ENCODE measurements at places on chromosomes 7 and 10.
A peak's percentile ranks its signal among the peaks of the same experiment; 100 is the strongest.

GRCh38 chr7:43475983-43476382 lies 106.9 kb upstream of the STK17A start:
- DNase-seq: no peak

DNA sequence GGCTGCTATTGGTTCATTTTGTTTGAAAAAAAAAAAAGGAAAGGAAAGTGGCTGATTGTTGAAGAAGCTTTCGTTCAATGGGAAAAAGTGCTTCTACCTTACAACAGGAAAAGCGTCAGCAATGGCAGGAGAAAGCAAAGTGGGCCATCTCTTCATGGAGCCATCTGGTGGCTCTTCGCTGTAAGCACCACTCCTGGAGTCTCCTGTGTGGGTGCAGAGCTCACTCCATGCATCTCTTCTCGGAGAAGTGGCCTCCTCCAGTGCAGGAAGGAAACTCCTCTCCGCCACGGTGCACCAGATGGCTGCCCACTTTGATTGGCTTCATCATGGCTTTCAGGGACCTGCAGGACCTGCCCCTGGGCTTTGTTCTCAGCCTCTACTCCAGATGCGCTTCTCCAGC lies 250.9 kb downstream of the PTEN start:
- DNase-seq: peak; percentile 37

- no peak for DNase-seq
These were observed 1027.5 kb downstream of the GATA3 start for GRCh38 chr10:9081961-9082360.

DNA sequence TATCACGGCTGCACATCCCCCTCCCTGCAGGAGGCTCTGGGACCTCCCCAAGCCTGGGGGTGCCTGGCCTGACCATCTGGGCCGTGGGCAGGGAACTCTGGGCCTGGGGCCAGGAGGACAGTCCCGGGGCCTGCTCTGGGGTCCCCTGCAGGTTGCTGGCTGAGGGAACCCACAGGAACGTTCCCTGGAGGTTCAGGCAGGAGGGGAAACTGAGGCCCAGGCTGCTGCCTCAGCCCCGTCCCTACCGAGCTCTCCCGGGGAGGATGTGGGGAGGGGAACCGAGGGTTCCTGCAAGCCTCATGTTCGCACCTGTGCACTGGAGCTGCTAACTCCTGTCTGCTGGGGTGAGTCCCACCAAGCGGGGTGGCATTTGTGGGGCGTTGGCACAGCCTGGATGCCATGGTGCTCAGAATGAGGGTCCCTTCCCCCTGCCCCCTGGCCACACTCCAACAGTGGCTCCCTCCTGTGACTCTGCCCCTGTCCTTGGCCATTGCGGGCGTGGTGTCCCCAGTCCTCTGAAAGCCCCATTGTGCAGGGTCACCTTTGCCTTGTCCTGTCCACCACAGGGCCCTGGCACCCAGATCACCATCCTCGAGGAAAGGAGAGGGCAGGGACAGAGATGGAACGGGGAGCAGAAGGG lies 9.4 kb downstream of the ELFN1 start:
- DNase-seq: no peak

- peak; percentile 42 for DNase-seq
These were observed 1.2 kb downstream of the MARCHF5 start for GRCh38 chr10:92291921-92292845.

DNA sequence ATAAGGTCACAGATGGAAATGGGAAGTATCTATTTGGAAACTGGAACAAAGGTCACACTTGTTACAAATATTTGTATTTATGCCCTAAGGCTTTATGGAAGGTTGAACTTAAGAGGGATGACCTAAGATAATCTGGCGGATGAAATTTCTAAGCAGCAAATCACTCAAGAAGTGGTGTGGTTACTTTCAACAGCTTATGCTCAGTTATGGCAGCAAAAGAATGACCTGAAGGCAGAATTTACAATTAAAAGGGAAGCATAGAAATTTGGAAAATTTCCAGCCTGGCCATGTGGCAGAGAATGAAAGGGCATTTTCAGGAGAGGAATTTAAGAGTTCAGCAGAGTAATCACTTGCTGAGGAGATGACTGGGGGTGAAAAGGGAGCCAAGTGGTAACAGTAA lies 95.8 kb upstream of the TNS3 start:
- DNase-seq: no peak

DNA sequence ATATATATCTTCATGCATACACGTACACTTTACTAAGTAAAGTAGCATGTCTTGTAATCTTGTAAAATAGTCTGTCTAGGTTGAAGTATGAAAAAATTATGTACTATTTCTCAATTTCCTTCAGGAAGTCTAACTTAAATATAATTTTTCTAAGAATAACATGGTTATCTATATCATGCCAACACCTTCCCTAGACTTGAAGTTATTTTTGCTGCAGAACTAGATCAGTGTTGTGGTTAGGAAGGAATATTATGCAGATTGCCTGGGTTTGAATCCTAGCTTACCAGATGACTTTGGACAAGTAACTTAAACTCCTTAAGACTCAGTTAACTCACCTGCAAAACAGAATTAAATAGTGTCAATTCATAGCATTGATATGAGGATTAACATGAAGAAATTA lies 142.2 kb upstream of the SEMA3A start:
- DNase-seq: no peak

GRCh38 chr7:30702200-30702599 lies 19.9 kb upstream of the CRHR2 start:
- DNase-seq: peak; percentile 35

DNA sequence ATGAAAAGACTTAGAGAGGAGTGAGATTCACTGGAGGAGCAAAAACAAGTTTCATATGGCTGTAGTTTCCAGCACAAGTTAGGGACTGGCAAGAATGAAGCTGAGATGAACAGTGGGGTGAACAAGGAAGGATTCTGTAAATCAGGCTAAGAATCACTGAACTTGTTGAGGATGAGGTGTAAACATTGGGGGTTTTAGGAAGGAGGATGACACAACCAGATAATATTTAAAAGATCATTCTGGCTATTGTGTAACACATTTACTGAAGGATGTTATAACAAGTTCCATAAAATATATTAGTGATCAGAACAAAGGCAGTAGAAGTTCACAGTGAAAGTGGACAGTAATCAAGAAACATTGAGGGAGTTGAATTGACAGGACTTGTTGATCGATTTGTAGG lies 68.9 kb downstream of the CD36 start:
- no peak for DNase-seq

DNA sequence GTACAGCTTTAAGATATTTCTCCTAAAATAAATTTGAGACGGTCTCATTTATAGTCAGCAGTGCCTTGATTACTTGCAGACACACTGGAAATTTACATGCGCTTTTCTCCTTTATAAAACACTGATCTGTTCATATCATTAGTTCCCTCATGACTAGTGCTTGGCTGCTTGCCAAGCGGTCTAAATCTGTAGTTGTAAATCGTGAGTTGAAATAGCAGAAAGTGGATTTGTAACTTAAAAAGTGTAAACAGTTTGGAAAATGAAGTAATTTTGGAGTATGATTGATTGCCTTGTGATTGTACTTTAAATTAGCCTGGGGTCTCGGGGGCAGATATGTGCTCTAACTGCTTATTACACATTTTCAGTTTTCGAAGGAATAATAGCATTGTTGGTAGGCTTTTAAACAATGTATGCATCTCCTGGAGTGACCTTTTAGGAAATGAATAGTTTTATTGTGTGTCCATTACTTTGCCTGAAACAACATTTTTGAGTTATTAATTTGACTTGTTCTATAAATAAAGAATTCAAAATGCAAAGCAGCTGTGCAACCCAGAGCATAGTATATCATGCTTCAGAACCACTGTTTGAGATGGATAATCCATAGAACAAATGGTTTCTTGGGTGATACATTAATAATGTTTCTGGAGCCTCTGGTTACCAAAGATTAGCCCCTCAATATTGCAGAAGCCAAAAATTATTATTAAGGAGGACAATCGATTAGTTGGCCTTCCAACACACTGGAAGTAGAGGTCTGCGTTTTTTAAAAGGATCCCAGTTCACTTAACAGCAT lies 73.3 kb downstream of the ARID5B start:
- DNase-seq: no peak
